PC-9 (cell line): ENCODE measurements at places on chromosomes 4 and X. TPM values are rescaled to one million over a fixed set of nuclear protein-coding genes. Genes with fewer than 3 reads are reported as not detected.

GRCh38 chr4:148067301-148067916 is 335.5 kb downstream of the ARHGAP10 start:
- DNase-seq, result no peak

Gene TRAM1L1
- 1.1 and 1.6 TPM in 2 replicates for total RNA-seq

DNA sequence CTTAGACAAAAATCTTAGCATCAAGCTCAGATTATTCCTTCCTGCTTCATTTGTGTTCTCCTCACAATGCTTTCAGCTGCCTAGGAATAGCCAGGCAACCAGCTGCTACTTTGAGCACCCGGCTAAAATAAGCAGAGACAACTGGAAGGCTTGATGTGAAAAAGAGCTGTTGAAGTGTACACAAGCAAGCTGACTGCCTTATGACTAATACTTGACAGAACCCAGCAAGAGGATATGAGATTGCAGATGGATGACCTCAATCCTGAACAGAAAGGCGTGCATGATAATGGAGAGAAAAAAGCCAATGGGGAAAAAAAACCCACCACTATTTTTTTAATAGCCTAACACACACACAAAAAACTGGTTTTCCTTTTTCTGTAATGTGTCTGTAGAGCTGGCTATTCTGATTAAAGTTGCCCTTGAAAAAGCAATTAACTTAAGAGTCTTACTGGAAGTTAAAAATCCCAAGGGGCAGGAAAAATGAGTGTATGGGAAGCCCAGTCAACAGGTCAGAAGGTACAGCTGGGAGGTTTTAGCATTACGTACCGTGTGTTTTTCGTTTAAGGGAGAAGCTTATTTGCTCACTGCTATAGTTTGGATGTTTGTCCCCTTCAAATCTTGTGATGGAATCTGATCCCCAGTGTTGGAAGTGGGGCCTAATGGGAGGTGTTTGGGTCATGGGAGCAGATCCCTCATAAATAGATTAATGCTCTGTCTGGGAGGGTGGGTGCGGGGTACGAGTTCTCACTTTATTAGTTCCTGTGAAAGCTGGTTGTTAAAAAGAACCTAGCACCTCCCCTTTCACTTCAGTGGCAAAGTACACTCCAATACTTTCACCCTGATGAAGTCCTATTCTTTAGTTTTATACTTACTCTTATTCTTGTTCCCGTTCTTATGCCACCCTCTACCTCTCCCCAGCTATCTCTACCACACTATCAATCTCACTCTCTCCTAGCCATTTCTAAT is 37.1 kb upstream of the HERC6 start:
- DNase-seq, result no peak

DNA sequence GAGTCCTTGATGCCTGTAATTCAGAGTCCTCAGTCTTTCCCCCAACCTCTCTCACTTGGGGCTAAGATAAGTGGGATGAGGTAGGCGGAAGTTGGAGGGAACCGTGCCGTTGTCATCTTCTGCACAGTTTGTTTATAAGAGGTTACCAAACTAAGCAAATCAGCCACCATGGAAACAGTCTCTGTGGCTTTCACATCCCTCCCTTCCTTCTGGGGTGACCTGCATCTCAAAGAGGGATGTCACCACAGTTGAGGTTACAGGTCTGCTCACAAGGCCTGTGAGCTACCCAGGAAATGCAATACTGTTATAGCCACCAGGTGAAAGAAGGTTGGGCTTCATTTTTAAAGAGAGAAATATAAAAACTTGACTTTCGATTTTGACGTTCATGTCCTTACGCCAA is 26.3 kb downstream of the RTL5 start:
- no peak for DNase-seq

Gene RAPGEF2
- total RNA-seq, result 26.2 and 29.8 TPM in 2 replicates

Gene ANXA10
- total RNA-seq, result 1.1 and 3.0 TPM in 2 replicates

DNA sequence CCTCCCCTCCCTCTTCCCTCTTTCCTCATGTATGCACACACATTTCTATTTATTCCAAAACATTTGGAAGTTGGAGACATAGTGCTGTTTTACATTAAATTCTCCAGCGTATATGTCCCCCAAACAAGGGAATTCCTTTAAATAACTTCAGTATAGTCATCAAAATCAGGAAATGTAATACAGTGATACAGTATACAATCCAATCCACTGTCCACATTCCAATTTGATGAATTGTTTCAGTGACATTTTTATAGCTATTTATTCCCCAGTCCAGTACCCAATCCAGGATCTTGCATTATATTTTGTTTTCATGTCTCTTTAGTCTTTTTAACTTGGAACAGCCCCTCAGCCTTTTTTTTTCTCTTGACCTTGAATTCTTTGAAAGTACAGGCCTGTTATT is 233.0 kb downstream of the DKK2 start:
- DNase-seq, result no peak

- no peak for DNase-seq
Measured at GRCh38 chrX:139811942-139812629, 104.1 kb upstream of the MCF2 start.

GRCh38 chrX:119238557-119238956 is 2.5 kb downstream of the PGRMC1 start:
- DNase-seq, result no peak

DNA sequence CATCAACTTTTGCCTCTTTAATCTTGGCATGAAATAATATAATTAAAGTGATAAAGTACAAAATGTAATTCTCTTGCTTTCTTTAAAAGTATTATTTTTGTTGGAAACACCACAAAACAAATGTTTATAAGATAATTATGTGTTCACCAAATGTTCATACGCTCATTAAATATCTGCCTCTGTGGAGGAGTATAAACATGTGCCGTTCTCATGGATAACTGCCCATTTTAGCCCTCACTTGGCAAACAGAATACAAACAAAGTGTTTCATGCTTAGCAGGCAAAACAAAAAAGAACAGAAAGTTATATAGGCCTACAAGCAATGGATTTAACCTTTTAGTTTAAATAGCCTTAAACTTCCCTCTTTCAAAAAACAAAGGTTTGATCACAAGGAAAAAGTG is 800.5 kb upstream of the DIAPH2 start:
- no peak for DNase-seq

- no peak for DNase-seq
Measured at GRCh38 chr4:177546745-177547144, 104.5 kb upstream of the AGA start.

GRCh38 chrX:122248681-122249080 is 935.4 kb upstream of the GRIA3 start:
- DNase-seq, result no peak

GRCh38 chr4:173448103-173448502 is 49.2 kb upstream of the SCRG1 start:
- DNase-seq, result no peak

Gene MAP9
- 9.7 and 11.0 TPM in 2 replicates for total RNA-seq

GRCh38 chr4:2180410-2180809 is 61.5 kb downstream of the HAUS3 start:
- DNase-seq, result no peak

DNA sequence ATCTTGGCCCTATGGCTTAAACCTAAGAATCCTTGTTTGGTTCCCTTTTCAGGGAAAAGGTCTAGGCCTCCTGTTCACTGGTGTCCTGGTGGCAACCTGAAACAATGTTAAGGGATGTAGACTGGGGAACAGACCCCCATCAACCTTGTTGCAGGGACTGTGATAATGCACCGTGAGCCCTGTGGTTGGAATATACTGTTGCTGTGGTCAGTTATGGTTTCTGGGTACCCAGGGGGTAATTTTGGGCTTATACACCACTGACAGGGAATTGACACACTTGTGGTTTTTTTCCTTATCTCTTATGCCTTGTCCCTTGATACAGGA is 64.0 kb upstream of the WDR1 start:
- DNase-seq, result no peak

Gene CCKAR
- not detected in 2 replicates for total RNA-seq

GRCh38 chr4:152659806-152660205 is 20.0 kb downstream of the TMEM154 start:
- no peak for DNase-seq

GRCh38 chrX:150363561-150364346 is 637 bp downstream of the MAMLD1 start:
- DNase-seq, result peak; percentile 43

DNA sequence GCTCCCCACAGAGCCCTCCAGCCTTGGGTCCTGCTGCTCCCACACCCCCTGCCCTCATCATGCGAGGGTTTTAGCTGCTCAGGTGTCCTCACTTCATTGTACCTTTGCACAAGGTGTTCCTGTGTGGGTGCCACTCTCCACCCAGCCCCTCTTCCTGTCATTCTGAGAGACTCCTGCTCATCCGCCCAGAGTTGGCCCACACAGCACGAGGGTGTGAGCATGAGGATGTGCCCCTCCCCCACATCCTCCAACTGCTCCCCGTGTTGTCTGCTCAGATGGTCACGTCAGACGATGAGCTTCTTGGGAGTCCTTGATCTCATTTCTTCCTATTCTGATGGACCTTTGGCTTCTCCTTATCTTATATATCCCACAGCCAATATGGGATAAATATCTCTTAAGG is 53.2 kb downstream of the HTT-AS start:
- no peak for DNase-seq

Gene EFHC2
- total RNA-seq, result 1.6 and 4.3 TPM in 2 replicates

Gene SMIM43
- not detected in 2 replicates for total RNA-seq

- DNase-seq, result no peak
Measured at GRCh38 chr4:21952549-21952948, 4.0 kb upstream of the KCNIP4 start.

- no peak for DNase-seq
Measured at GRCh38 chrX:135649029-135649428, 64.4 kb upstream of the CT45A1 start.

GRCh38 chr4:142238589-142238988 is 602.2 kb downstream of the IL15 start:
- no peak for DNase-seq

Gene CFI
- 1.6 and 2.2 TPM in 2 replicates for total RNA-seq

DNA sequence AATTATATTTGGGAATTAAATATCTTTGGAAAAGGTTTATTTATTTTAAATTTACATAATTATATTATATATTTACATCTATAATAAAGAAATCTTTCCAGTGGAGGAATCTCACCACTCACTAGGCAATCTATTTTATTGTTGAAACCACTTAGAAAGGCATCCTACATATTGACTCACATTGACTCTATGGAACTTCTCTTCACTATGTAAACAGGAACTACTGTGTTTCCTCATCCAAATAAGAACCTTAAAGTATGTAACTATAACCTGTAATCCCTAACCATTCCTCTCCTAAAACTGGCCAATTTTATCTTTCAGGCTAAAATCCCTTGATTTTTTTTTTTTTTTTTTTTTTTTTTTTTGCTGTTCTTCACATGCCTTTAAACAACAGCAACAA is 268.7 kb downstream of the MAPK10 start:
- no peak for DNase-seq

Gene CLGN
- 0.35 and 0.38 TPM in 2 replicates for total RNA-seq

Gene F11
- not detected in 2 replicates for total RNA-seq

DNA sequence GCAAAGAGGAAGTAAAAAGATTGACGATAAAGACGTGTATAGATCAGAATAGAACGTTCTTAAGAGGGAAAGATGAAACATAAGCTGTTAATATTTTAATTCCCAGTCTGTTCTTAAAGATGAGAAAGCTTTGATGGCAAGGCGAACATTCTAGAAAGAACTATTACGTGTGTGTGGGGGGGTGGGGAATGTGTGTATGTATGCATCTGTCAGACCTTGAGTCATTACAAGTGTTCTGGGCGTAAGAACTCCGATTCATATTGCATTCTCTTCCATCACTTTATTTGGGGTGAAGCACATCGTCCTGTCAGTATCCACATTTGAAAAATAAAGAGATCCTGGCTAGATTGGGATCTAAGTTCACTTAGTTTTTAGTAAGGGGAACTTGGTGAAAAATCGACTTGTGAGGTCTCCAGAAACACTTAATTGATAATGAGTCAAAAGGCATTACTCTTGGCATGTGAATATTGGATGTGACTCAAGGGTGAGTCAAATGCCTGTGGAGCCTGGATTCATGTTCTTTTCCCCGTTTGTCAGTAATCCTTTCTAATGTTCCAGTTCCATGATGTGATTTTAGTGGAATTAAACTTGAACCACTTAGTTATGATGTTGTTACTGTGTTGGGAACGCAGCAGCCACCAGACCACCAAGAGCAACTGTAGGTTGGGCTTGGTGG is 3.1 kb downstream of the SMS start:
- DNase-seq, result peak; percentile 43

DNA sequence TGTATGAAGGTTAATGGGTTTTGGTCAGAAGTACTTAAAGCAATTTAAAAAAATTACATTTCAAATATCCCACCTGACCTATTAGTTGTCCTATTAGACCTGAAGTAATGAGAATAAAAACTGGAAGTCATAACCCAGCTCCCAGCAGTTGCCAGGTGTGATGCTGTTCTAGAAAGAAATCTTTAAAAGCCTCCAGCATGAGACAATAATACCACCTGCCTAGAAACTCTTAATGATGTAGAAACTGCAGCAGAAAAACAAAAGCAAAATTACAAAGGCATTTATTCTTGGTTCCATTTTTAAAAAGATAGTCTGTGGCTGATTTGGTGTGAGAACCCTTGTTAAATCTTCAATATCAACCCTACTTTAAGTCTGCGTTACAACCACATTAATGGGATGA is 1137.7 kb upstream of the TENM3 start:
- DNase-seq, result no peak

Gene CT55
- total RNA-seq, result not detected in 2 replicates

Gene FAM53A
- 4.0 and 6.7 TPM in 2 replicates for total RNA-seq

DNA sequence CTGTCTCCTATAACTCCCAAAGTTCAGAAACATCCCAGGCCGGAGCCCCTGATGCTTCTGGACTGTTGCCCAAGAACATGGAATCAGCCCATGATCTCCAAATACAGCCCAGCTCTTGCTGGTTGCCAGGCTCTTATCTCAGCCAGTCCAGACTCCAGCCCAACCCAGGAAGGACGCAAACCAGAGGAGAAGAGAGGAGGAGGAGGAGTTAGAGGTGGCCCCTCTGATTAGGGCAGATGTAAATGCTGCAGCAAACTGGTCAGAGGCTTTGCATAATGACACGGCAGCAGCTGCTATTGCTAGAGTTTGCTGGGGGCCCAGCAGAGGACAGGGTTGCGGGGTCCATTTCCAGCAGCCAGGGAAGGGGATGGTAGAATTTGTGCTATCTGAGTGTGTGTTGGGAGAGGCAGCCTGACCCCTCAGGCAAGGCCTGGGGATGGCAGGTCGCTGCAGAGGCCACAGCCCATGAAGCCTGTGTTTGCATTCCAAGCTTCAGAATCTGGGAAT is 4.2 kb upstream of the OTUD5 start:
- no peak for DNase-seq

GRCh38 chr4:3442959-3443749 is 1.4 kb downstream of the HGFAC start:
- peak; percentile 68 for DNase-seq

GRCh38 chr4:95637043-95637600 is 88.3 kb upstream of the UNC5C start:
- DNase-seq, result no peak

- DNase-seq, result peak; percentile 61
Measured at GRCh38 chrX:68498508-68499379, at the start of gene YIPF6. TSS of gene YIPF6 (plus strand) at chrX:68499051. CDS start at chrX:68499067, 16 bp downstream.
